ENCODE measurements at places on chromosomes 5 and 9.

GRCh38 chr5:57850109-57850508 lies 367.5 kb upstream of the ACTBL2 start:
- DNase-seq, result no peak

DNA sequence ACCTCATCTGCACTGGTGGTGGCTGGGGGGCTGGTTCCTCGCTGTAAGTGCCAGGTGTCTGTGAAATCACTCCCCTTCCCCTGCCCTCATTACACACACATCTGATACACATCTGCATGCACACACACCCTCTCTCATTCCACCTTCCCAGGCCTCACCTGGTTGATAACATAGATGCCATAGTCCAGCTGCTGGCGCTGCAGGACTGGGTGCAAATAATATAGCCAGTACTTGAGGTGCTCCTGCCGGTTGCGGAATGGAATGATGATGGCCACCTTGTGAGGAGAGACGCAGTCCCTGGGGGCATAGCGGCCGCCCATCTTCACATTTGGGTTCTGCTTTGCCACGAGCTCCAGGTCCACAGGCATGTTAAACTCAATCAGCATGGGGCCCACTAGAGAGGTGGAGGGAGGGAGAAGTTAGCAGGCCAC lies 32.1 kb downstream of the B4GALT1 start:
- no peak for DNase-seq

DNA sequence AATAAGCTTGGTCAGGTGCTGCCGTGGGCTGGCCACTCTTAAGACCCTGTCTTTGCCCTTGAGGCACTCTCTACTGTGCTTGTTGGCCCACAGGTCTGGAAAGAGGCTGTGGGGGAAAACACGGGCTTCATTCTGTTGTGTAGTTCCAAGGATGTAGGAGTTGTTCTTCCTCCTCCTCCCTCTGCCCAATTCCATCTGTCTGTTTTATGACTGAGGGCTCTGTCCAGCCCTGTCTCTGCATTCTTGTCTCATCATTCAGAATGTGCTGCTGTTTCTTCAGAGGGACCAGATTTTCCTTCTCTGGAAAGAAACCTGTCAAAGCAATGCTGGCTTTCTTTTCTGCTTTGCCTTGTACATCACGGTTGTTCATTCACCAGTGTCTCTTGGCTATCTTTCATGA lies 84.1 kb downstream of the MAP1B start:
- no peak for DNase-seq

- DNase-seq, result no peak
Observed at GRCh38 chr9:106980551-106981101, 117.7 kb downstream of the ZNF462 start.

DNA sequence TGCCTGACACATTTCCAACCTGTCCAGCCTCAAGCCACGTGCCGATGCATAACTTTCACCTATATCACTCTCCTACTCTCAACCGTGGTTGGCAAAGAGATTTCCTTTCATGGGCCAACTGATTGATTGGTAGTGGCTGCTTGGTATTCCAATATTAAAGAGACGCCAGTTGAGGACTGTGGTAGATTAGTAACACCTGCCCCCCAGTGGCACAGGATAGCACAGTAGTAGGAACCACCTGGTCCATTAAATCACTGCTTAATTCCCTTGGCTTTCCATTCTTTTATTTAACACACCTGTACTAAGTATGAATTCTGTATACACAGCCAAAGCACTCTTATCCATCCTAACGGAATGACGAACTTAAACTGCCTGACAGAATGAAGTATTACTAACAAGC lies 19.1 kb upstream of the FOXB2 start:
- no peak for DNase-seq

- DNase-seq, result no peak
Observed at GRCh38 chr9:18947892-18948339, 85.1 kb downstream of the SAXO1 start.

DNA sequence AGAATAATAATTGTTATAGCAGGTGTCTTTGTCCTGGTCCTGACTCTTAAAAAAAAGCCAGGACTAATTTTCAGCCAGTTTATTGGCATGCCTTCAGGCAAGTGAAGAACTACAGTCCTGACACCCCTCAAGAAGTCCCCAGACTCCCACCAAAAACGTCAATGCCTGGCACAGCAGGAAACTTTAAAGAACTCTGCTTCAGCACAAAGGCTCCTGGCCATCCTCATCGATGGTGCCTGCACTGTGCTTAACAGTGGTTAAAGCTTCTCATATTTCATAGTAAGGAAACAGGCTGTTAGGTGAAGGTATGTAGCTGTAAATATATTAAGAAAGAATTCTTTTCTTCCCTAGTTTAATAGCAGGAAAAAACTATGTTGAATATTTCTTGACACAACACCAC lies 280.1 kb upstream of the PUM3 start:
- DNase-seq, result no peak

DNA sequence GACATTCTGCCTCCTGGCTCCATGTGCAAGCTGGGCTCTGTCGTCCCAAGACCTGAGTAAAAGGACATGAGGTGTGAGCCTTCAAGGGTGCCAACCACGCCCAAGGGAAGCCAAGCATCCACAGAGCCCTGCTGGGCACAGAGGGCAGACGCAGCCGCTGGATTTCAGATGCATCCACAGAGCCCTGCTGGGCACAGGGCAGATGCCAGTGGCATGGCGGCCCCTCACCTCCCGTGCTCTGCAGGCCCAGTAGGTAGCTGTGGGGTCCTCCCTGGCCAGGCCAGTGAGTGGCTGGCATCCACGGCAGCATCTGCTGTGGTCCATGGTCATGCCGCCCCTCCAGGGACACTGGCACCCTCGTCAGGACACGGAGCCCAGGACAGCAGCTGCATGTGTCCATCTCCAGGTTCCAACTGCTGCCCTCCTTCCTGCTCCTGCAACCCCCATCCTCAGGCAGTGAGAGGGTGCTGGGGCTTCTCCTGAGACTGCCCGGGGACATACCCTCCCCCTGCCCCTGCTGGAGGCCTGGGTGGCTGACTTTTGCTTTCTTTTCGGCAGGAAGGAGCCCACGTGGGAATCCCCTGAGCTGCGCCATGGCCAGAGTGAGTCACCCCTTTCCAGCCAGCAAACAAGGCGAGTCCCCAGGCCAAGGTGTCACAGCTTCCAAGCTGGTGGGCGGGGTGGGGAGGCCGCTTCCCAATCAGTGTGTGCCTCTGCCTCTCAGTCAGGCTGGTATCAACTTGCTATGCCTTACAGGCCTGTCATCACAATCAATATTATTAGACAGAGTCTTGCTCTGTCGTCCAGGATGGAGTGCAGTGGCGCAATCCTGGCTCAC lies 4.0 kb upstream of the TRAF2 start:
- peak; percentile 21 for DNase-seq

DNA sequence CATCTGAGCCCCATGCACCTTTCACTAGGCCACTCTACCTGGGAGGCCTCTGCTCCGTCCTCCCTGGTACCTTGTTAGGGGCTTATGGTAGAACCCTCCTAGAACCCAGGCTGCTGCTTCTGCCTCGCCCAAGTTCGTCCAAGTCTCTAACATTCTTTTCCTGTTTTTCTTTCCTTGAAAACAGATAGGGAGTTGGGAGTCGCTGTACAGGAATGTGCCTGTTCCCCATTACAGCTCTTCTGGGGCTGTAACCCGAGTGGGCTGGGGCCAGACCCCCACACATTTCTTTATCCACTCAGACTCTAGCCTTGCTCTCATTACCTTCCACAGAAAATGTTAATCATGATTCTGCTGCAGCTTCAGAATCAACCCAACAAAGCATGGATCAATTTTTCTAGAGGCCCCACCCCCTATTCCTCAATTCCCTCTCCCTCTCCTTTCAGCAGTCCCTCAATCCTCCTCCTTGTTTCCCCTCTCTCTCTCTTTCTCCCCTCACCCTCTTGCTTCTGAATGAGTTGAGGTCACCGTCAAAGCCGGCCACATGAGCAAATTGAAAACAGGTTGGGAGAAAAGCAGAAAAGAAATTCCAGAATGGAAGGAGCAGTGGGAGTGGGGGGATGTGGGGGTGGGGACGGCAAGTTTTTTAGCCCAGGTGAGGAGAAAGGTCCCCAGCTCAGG lies 193.8 kb upstream of the TRIM32 start:
- DNase-seq, result no peak

GRCh38 chr9:122322553-122322952 lies 48.3 kb upstream of the PTGS1 start:
- no peak for DNase-seq

- DNase-seq, result no peak
Observed at GRCh38 chr9:84677080-84677479, 7.6 kb downstream of the NTRK2 start.

GRCh38 chr5:169027501-169028061 lies 273.4 kb downstream of the SLIT3 start:
- DNase-seq, result no peak

DNA sequence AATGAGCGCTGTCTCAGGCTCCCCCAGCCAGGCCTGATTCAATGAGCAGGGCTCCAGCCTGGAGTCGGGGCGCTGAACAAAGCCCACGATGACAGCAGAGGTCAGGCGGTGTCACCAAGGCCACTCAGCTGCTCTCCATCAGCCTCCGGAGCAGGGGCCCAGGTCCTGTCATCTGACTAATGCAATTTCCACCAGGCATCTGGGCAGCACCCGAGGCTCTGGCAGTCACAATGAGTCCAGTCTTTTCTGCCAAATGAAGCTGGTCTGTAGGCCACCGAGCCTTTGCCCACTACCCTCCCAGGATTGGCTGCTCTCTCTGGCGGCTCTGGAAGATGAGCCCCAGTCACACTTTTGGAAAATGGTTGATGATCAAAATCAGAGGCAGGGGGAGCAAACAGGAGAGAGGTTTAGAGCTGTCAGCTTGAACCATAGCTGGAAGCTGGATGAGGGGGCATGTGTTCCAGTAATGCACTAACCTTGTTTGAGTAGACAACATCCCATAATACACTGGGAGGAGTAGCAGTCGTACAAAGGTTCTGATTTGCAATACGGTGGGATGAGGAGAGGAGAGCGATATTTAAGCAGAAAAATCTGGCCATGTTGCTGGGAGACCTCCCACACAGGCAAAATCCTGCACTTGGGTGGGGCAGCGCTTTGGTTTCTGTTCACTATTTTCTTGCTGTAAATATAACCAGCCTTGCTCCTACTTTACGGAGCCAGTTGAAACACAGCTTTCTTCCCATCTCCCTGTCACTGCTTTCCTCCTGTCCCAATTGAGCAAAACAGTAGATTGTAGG lies 306.4 kb upstream of the PANK3 start:
- no peak for DNase-seq

DNA sequence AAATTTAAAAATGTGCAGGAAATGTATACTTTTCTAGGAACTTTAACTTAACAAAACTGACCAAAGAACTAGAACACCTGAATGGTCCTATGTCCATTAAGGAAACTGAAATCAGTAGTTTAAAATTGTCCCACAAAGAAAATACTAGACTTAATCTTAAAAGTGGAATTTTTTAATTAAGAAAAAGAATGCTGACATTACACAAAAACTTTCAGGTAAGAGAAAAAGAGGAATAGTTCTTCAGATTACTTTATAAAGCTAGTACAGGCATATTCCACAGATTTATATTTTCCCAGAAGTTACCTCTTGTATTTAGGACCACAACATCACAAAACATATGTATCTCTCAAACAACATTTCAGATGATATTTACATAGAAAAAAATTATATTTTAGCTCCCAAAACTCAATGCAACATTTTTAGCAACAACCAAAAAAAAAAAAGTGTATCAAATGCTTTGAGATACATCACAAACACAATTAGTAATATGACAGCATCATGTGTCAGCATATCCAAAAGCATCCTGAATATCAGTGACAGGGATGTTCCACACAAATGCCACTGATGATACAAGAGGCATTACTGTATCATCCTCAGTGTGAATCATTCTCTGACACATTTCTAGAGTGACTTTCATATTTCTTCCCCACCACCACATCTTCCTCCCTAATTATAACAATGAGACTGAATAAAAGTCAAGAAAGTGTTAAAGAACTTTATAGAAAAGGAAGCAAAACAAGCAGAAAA lies 264.0 kb downstream of the EPB41L4A start:
- DNase-seq, result no peak

- no peak for DNase-seq
Observed at GRCh38 chr9:91714020-91714806, 235.8 kb downstream of the ROR2 start.

DNA sequence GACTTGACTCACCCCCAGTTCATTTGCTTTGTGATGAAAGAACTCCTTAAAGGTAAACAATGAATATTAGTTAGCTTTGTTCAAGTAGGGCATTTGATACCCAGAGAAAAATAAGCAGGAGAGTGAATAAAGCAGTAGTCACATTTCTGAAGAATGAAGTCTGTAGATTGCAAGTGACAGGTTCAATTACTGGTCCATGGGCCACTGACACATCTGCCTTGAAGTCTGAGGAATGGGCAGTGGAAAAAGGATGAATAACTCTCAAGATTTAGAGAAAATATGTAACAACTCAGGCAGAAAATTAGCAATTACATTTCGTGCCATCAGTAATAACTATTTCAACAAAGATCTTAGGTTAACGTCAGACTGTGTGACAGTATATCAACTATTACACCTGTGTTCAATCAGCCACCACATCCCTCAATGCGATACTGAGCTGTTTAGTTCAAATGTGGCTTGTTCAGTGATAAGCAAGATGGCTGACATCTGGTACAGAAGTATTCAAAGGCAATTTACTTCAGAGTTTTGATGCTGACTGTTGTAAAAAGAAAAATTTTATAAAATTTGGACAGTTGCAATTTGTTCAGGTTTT lies 1890.7 kb upstream of the NUDT12 start:
- no peak for DNase-seq

DNA sequence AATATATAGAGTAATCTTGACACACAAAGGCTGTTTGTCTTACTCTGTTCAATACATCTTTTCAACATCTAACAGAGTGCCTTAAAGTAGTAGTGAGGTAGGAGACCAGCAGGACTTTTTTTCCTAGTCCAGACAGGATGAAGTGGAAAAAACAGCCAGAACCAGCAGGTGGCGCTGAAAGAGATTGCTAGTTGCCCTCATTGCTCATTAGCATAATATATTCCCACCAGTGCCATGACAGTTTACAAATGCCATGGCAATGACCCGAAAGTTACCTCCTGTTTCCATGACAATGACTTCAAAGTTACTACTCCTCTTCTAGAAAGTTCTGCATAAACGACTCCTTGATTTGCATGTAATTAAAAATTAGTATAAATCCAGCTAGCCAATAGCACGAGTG lies 387.4 kb downstream of the ACTL7B start:
- peak; percentile 49 for DNase-seq

DNA sequence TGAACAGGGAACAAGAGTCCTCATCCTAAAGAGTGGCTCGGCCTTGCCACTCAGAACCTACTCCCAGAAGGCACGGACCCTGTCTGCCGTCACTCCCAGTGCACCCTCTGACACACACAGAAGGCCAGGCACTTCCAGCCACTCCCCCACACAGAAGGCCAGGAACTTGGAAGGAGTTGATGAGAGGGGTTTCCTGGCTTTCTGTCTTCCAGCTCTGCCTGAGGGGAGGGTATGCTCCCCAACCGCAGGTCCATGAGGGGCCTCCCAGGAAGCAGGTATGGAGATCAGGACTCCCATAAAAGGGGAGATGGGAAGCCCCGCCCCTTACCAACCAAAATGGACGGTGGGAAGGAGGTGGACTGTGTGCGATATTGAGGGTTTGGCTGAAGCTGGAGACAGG lies 247.6 kb upstream of the IRX4 start:
- DNase-seq, result peak; percentile 5

DNA sequence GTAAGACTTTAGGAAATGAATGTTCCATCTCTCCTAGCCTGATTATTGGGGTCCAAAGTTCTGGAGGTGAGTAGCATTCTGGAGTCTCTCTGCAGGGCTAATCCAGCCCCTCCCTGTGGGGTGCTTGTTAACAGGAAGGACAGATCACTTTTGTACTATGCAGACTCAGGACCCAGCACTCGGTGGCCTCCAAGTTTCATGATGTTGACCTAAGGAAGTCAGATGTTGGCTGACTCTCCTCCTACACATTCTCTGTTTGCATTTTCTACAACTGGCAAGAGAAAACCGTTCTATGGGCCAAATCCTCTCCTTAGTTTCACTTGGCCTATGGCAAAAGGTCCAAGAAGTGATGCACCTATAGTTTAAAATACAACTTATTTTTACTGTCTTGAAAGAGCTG lies 5.5 kb upstream of the PDE8B start:
- DNase-seq, result no peak

Measured in D341Med (cell line).